ENCODE measurements at places on chromosomes 3 and 15. TPM values are rescaled to one million over a fixed set of nuclear protein-coding genes. Genes with fewer than 3 reads are reported as not detected.

DNA sequence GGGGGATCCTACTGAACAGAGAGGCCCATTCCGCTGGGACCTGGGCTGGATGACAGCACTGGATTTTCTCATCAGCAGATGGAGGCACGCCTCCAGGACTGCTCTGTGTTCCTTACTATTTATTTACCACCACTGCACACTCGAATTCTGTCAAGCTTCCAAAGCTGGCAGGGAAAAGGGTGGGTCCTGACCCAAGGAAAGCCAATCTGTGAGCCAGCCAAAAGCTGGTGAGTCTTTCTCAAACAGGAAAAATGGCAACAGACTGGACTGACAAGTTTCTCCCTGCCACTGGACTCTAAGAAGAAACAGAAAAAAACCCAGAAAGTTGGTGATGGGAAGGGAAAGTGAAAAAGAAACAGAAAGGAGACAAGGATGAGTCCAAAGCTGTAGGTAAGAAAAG lies 37.8 kb downstream of the CD47 start:
- no peak for DNase-seq

Gene FILIP1L
- total RNA-seq = 1.5 TPM

DNA sequence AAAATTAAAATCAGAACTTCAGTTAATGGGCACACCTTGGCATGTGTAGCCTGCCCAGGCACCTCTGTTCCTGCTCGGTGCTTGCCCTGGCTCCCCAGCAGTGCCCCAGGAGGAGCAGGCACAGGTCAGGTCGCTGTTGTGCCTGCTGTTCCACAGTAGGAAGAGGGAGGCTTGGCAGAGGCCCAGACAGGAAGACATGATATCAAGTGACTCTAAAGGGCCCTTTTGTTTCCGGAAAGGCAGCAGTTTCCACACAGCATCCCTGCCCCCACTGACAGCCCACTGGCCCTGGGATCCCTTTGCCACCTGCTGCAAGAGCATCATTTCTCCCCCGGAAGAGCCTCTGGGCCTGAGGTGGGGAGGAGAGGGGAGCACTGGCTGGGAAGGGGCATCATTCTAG lies 40.5 kb upstream of the HES1 start:
- DNase-seq = no peak

DNA sequence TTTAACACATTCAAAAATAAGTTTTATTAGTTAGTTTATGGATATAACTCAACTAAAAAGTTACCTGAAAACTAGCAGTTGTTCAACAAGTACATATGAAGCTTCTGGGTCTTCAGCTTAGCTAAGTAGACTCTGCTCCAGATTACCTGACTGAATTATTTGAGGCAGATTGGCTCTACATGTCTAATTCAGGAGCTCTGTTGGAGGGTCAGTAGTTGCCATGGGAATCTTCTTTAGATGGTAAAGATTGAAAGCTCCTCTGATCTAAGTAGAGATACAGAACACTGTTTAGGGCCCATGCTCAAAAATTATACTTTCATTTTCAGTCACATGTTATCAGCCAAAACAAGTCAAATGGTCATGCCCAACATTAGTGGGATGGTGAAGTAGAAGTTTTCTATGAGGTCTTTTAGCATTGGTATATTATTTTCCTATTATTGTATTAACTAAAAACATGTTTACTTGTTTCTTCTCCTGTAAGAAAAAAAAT lies 1476.9 kb downstream of the OTOL1 start:
- no peak for DNase-seq

DNA sequence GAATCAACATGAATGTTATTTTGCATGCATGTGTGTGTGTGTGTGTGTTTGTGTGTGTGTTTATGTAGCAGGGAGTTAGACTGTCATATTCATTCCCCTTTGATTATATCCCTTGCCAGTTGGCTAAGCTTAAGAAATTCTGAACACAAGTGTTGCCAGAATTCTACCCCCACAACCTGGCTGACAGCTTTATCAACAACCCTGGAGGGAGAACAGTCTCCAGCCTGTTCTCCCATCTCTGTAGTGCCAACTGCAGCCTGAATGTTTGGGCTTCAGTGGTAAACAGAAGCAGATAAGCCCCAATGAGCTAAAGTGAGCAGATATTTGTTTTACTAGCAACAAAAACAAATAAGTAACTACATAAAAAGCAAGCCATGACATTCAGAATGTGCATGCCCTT lies 162.6 kb upstream of the ABI3BP start:
- no peak for DNase-seq

Gene TICRR
- total RNA-seq = 0.69 TPM

GRCh38 chr15:43441316-43441715 lies 51.6 kb downstream of the TP53BP1 start:
- no peak for DNase-seq

Gene SOX2
- not detected for total RNA-seq

- DNase-seq = no peak
Measured at GRCh38 chr3:74139648-74140047, 474.8 kb downstream of the CNTN3 start.

GRCh38 chr3:15875016-15875689 lies 77.4 kb upstream of the ANKRD28 start:
- no peak for DNase-seq

DNA sequence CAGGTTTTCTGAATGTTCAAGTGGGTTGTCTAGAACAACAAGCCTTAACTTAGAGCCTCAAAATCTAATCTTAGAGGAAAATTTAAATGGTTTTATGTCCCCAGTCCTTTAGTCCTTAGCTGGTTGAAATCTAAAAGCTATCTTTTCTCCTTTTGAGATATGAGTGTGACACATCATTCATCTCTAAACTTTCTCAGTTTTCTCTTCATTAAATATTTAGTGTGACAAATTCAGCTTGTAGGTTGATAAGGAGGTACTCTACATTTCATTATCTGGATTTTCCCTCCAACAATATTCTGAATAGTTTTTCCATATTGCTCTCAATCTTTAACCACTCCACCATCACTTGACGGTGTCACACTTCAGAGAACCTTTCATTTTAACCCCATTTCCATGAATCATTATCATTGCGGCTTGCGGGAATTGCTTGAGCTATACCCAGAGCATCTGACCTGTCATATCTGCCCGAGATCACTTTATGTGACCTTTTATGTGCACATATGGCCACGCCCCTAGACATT lies 16.1 kb upstream of the ATP8B4 start:
- DNase-seq = no peak

Data from activated B cell treated with CpG ODN at 0.5 μM for 24 hours (primary cell).